Stimulated activated CD4-positive, alpha-beta T cell treated with anti-CD3 and anti-CD28 coated beads, Interleukin-1b, Interleukin-23, amount 100 ng/mL, for 1 hour (primary cell): ENCODE measurements at places on chromosomes 2 and 18.

DNA sequence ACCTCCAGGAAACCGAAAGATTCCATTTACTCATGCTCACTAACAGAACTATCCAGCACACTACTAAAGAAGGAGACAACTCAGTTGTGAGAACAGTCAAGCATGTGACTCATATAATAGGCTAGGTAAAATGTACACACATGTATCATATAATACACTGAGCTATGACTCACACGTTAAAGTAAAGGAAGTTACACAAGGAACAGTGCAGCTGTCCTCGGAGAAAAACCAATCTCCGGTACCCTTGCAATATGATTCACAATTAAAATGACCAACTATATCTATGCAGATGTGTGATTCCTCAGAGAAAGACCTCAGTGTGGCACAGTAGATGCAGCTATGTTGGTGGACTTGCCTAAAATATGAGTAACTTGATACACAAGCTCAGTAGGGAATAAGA is 76.5 kb downstream of the STRN start:
- no peak for DNase-seq

DNA sequence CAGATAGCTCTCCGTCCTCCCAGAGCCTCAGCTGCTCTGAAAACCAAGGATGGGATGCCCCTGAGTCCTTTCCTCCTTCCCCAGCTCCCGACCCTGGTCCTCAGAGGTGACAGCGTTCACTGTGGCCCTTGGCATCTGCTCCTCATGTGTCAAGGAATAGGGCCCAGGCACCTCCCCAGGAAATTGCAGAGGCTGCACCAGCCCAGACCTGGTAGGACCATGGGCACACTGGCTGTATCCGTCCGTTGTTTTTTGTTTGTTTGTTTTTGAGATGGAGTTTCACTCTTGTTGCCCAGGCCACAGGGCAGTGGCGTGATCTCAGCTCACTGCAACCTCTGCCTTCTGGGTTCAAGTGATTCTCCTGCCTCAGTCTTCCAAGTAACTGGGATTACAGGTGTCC is 37.5 kb upstream of the SLC66A3 start:
- no peak for DNase-seq

GRCh38 chr2:102615620-102616436 is 3.5 kb upstream of the SLC9A2 start:
- DNase-seq, result no peak

DNA sequence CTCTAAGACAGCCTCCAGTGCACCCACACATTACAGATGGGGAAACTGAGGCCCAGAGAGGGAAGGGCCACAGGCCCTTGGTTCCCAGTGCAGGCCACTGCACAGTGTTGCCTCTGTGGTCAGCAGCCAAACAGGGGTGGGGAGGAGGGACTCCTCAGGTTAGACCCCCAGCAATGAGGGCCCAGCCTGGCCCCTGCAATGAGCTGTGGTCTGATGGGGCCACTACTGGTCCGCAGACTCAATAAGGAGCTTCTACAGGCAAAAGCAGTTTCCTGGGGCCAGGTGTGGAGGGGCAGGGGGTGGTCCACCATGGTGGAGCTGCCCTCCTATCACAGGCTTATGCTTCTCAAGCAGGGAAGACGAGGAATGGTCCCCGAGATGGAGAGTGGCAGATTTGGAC is 87.6 kb downstream of the HS1BP3 start:
- DNase-seq, result no peak

- no peak for DNase-seq
Observed at GRCh38 chr2:184971546-184972068, 373.3 kb downstream of the ZNF804A start.

- DNase-seq, result no peak
Observed at GRCh38 chr2:147913701-147914480, 69.1 kb downstream of the ACVR2A start.

DNA sequence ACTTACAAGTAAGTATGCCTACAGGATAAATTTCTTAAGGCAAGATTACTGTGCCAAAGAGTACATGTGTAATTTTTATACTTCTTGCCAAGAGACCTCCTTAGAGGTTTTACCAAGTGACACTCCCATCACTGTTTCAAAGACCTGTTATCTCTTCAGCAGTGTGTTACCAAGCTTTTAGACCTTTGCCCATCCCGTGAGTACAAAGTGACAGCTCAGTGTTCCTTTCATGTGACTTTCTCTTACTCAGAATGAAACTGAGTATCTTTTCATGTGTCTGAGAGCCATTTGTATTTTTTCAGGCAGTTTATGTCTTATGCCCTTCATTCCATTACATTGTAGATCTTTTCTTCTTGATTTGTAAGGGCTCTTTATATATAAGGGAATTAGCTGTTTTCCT is 287.5 kb upstream of the SALL3 start:
- no peak for DNase-seq

GRCh38 chr2:191845248-191845715 is 1.6 kb downstream of the CAVIN2 start:
- no peak for DNase-seq

DNA sequence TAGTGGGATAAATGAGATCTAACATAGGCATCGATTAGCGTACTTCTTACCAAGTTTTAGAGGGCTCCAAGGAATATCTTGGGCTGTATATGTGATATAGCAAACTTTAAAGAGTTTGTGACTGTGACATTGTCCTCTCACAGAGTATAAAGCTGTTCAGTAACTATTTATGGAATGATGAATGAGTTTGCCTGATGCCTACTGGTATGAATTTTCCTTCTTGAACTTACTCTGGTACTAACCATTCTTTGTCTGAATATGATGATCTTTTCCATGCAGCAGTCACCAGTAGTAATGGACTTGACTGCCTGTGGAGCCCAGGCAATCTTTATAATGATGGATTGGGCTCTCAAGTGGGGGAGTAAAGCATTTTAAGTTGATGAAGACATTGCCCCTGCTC is 120.5 kb downstream of the PARD3B start:
- no peak for DNase-seq

DNA sequence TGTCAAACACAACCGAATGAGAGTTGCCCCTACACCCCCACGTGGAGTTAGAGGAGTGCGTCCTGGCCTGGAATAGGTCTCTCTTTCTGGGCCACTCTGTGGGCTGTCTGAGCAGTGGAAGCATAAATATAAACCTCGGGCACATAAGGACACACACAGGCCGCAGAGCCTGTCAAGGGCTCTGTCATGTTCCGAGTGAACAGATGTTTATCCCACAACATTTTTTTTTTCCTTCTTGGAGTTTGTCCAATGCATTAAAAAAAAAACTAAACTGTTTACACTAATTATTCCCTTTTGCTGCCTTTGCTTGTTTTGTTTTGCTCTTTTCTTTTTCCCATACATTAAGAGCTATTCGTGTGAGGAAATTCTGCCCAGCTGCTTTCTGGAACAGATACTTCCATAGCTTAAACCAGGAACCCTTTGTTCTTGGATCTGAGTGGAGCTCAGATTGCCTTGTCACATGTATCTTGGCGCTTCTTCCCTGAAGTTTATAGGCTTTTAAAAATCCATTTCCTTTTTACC is 228.3 kb upstream of the FOSL2 start:
- DNase-seq, result no peak

DNA sequence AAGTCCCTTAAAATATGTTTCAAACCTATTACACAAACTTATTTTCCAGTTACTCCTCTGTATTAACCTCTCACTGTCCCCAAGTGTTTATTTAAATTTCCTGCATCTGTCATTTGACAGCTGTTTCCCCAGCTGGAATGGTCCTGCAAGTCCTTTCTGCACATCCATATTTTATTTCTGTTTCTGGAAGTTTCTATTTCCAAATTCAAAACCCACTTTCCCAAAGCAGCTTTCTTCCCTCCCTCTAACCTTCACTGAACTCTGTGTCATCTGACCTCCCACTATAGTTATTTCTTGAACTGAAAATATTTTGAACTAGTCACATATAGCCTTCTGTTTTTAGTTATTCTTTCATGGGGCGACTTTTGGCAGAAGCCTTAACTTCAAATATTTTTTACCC is 459.4 kb upstream of the MC4R start:
- no peak for DNase-seq

- no peak for DNase-seq
Observed at GRCh38 chr2:27261926-27262298, 935 bp downstream of the SLC30A3 start.

GRCh38 chr2:158677542-158677941 is 117.6 kb upstream of the DAPL1 start:
- no peak for DNase-seq

DNA sequence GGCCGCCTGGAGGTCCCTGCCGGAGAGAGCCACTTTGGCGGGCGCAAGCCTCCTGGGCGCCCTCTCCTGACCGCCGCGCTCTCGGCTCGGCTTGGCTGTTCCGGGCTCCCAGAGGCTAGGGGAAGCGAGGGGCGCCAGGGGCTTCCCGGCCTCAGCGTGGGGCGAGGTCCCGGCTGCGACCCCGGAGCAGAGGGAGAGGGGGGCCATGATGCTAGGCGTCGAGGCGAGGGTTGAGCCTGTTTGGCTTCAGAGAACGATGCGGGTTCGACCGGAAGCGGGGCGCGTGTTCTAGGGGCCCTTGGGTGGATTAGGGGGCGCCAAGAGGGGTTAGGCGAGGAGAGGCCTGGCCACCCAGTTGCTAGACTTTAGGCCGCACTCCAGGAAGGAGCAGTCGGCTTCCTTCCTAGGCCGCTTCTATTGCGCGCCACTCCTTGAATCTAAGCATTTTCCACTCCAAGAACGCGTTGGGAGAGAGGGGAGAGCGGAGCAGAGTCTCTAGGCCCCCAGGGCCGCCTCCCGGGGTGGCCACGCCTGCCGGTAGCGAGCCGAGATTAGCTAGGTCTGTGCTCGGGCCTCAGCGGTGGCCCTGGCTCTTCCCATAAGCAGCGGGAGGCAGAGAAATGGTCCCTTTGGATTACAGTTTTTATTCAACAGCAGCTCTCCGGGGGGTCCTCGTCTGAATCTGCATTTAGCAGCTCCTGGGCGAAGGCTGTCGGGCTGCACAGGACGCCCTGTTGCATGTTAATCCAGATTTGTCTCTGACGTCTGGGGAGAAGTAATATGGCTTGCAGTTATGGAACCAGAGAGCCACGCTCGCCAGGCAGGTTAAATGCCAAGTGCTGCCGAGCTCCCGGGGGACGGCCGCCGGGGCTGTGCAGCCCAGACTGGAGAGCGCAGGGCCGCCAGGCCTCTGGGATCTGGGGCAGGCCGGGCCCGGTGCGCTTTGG is 11.3 kb downstream of the MEIS1 start:
- no peak for DNase-seq
